Activated T-helper 1 cell treated with anti-CD3 and anti-CD28 coated beads, Interleukin-2, amount 50 U/mL, for 16 hours (primary cell): ENCODE measurements at places on chromosomes 1 and 21.

GRCh38 chr21:45016406-45017038 is 57.9 kb upstream of the ADARB1 start:
- DNase-seq, result no peak

DNA sequence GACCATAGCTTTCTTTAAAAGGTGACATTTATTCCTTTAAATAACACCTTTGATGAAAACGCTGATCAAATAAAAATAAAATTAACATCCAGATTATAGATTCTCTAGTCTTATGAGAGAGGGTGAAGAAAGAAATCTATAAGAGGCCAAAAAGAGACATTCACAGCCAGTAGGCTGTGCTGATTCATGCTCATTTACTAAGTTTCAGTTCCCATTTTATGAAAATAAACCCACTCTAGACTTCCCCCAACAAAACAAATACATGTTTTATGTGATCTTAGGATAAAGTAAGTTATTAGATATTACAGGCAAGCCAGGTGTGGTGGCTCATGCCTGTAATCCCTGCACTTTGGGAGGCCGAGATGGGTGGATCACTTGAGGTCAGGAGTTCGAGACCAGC is 21.1 kb downstream of the ESRRG start:
- DNase-seq, result no peak

- DNase-seq, result no peak
These were observed 11.6 kb downstream of the PIGM start for GRCh38 chr1:160020196-160020595.

DNA sequence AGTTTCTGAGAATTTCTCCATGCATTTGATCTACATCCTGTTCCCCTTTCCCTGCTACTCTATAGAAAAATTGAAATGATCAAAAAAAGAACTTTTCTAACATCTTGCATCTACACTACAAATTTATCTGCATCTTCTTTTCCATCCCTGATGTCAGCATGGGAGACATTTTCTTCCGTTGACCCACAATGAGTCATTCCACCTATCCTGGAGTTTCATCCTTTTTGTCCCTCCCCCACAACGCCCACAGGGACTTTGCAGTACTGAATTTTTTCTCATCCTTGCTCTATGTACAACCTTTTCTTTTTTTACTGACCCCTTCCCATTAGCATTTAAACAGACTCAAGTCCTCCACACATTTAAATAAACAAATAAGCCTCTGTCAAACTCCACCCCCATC is 112.2 kb upstream of the MROH9 start:
- DNase-seq, result no peak

DNA sequence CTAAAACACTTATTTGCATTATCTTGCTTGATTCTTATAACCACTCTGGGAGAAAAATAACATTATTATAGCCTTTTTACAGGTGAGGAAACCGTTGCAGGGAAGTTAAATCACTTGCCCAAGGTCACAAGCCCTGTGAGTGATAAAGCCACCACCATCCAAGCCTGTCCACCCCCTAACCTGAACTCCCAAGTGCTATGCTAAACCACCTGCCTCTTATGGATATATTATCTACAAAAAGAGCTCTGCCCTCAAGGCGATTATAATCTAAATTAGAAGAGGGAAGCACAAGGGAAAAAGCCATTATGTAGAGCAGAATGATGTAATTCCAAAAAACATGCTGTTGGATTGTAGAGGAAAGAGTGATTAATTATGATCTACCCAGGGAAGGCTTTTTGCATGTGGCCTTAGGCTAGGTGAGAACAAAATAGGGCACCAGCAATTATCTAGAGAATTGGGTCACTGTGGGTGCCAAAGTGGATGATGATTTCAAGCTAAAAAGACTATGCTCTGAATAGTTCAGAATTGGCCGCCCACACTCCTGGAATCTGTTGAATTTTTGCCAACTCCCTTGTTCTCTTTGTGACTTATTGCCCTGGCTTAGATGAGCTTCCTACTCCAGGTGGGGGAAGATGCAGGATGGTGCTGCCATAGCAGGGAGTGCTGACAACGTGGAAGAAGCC is 205.3 kb downstream of the FGGY start:
- no peak for DNase-seq

GRCh38 chr21:40120940-40121575 is 253.8 kb downstream of the PCP4 start:
- no peak for DNase-seq

- DNase-seq, result peak; percentile 49
These were observed 60.3 kb downstream of the STUM start for GRCh38 chr1:226608699-226609505.

DNA sequence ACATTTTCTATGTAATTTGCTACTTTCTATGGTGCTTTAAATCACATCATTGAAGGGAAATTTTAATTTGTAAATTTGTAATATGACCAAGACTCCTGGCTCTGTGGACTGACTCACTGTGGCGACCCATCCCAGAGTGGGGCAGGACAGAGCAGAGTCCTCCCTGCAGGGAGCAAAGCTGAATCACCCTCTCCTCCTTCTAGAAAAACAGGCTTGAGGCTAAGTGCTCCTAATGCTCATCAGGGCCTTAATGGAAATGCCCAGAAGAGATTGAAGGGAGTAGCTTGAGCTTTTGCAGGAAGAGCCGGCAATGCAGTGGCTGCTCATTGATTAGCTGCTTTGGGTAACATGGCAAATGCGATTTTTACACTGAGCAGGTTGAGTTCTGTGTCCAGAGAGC is 16.8 kb downstream of the S100A10 start:
- no peak for DNase-seq

GRCh38 chr1:41138549-41138948 is 103.6 kb downstream of the SCMH1 start:
- no peak for DNase-seq

DNA sequence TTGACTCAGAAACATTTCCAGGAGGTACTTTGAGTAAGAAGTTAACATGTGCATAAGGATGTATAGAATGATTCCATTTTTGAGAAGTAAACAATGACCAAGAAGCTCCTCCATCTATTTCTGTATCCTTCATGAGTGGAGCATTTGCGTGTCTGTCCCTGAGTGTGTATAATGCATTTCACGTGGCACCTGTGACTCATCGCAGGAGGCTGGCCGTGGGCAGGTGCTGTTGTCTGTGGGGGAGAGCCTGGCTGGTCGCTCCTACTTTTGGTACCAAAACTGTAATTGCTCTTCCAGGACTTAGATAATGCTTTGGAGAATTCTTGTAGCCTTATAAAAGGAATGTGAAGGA is 16.5 kb downstream of the SLC37A1 start:
- DNase-seq, result no peak

DNA sequence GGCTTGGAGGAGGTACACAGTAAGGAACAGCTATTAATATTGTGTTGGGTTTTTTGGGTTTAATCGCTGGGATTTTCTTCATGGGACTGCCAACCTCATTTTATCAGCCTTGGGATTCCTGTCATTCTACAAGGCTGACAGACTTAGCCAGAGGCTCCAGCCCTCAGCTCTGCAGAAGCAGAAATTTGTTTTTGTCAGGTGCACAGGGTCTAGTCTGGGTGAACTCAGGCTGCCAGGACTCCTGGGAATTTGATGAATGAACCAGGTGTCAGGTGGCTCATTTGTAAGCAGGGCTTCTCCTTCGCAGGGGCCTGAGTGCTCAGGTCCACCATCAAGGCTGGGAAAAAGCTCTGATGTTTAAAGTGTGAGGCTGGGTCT is 11.5 kb upstream of the ZNF362 start:
- no peak for DNase-seq

DNA sequence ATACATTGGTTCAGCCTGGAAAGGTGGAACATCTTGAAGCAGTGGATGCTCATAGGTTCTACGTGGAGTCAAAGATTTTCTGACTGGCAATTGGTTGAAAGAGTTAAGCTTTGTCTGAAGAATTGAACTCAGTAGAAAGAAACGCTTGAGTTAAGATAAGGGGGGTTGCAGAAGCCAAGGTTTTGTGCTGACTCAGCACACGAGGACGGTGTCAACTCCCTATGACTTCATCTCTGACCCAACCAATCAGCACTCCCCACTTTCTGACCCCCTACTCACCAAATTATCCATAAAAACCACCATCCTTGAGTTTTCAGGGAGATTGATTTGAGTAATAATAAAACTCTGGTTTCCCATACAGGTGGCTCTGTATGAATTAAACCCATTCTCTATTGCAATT is 2.5 kb upstream of the PINK1 start:
- no peak for DNase-seq

- no peak for DNase-seq
These were observed 13.7 kb upstream of the TMPRSS15 start for GRCh38 chr21:18417141-18417790.

DNA sequence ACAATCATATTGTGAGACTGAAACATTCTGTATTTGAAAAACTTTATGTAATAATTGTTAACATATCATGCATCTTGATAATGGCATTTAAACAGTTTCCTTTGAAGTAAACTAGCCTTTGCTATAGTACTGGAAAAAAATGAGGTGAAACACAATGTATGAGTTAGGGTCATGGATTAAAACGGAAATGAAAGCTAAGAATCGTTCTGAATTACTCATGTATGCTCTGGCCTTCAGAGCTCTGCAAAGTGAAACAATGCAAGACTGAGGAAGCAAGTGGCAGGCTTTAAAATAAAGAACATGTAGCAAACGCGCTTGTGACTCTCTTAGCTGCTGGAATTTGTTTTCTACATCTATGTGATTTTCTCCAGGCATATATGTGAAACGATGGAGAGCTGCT is 317.1 kb downstream of the DPYD start:
- DNase-seq, result no peak

GRCh38 chr1:75615613-75616435 is 4.9 kb upstream of the SLC44A5 start:
- DNase-seq, result no peak

DNA sequence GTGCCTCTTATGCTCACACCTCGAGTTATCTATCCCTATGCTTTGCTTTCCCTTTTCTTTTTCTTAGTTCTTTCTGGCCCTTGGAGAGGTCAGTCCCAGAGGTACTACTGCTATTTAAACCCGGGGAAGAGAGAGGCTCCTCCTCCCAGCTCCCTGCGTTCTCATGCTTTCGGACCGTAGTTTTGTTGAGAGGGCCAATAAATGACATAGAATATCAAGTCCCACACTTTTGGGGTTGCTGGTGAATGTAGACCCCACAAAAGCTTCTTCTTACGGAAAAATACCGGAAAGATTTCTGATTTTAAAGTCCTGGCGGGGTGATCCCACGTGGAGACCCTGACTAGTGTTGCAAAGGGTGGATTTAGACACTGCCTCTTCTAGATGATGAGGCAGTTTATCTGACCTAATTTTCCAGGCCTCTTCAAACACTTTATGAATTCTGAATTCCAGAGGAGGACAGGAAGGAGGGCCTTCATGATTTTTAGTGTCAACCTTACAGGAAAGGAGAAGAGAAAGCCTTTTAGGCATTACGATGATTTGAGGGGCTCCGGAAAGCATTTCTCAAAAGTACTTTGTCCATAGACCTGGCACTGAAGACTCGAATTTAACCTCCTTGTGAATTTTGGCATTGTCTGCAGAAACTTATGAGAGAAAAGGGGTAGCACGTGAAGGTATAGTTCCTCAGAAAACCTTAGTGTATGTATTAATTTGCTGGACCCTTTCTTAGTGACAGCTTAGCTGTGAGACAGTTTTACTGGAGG is 694 bp downstream of the TMEM167B start:
- DNase-seq, result no peak

- no peak for DNase-seq
These were observed 94.6 kb downstream of the EIF4G3 start for GRCh38 chr1:21082073-21082472.

GRCh38 chr1:5721634-5722215 is 270.5 kb downstream of the NPHP4 start:
- no peak for DNase-seq

DNA sequence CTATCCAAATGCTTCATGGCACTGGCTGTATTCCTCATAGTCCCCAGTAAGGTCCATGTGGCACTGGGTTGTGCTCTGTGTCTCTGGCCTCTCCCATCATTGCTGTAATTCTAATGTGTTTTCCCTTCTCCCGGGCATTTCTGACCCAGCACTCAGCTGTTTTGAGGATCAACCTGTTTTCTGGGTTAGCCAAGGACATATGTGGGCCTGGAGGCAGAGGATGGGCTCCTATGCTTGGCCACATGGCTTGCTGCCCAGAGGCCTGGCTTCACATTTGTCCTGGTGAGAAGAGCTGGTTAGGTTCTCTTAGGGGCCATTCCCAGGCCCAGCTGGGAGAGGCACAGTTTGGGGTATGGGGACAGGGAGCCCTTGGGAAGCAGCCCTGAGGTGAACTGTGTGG is 103.1 kb downstream of the FAM78B start:
- no peak for DNase-seq

- DNase-seq, result no peak
These were observed 119.0 kb downstream of the ROR1 start for GRCh38 chr1:63892632-63893395.
